ENCODE measurements at places on chromosomes 3 and 15.

DNA sequence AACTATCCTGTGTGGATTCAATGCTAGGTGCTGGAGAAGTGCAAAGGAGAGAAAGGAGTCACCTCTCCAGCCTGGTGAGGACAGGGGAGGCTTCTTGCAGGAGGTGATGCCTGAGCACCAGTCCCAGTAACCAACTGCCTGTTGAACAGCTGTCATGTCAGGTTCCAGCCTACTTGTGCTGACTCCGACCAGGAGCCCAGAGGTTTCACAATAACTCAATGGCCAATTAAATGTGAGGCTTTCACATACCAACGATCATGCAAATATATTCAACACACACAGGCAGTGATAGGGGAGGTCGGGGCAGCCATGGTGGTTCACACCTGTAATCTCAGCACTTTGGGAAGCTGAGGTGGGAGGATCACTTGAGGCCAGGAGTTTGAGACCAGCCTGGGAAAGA, 7.7 kb downstream of the SORD start:
- DNase-seq, result no peak
- no peak overlapping the region for H3K27ac ChIP-seq
- no peak overlapping the region for H3K4me3 ChIP-seq
- no peaks in the 10 kb centered on the region for H3K27me3 ChIP-seq
- H3K4me1 ChIP-seq, result no peaks in the 10 kb centered on the region
- H3K36me3 ChIP-seq, result no peaks in the 10 kb centered on the region

DNA sequence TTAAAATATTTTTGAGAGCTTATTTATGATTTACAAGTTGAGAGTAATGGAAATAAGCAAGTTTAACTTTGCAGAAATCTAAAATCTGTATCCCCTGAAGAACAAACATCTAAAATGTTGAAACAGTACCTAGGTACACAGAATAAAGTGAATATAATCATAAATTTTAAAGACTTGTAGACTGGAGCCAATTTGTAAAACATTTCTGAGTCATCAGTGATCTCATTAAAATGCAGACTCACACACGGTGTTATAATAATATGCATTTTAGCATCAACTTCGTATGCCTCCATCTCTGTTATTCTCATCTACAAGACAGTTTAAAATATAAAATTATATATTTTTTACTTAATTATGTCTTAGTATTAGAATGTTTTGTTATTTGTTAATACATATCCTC, 399.5 kb upstream of the GOLIM4 start:
- H3K4me1 ChIP-seq, result no peaks in the 10 kb centered on the region
- no peaks in the 10 kb centered on the region for H3K36me3 ChIP-seq
- no peaks in the 10 kb centered on the region for H3K27me3 ChIP-seq
- H3K27ac ChIP-seq, result no peak overlapping the region
- no peak overlapping the region for H3K4me3 ChIP-seq

DNA sequence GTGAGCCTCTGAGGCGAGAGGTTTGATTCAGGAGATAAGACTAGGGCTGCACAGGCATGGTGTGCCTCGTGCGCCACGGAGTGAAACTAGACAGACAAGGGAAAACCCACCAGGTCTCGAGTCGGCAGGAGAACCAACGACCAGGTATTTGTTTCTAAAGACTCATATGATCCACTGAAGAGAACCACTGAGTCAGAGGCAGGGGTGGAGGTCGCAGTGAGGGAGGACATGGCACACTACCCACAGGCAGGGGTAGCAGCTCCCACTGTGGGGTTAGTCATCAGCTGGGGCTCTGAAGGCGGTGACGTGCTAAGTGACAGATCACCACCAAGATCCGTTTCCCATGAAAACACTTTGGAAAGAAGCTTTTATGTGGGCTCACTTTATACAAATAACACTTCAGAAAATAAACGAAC, 45.7 kb downstream of the CHSY1 start:
- no peak overlapping the region for H3K27ac ChIP-seq
- H3K4me3 ChIP-seq, result peak overlapping the region; percentile 35
- peaks cover 17% of the 10 kb centered on the region for H3K4me1 ChIP-seq
- peak; percentile 61 for DNase-seq

DNA sequence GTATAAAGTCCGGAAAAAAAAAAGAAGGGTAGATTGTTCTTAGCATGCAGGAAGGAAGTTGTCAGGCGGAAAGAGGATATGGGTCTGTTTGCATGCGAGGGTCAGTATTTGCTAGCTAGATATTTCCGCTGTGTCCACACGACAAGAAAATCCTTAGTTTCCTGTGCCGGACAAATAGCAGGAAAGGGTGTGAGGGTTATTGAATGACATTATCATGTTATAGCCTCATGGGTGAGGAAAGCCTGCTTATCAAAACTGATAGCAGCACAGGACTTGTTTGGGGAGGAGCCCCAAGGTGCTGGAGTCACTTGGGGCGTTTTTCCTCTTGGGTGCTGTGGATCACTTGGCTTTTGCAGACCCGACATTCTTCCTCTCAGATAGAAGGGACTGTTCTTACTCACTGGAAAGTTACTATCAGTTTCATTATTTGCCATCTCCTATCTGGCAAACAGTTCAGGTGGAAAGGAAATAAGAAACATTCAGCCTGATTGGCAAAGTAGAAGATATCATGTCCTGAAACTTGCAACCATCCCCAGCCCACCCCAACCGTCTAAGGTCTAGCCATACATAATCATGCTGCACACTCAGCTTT, 127.2 kb upstream of the DPH6 start:
- no peak overlapping the region for H3K27ac ChIP-seq
- DNase-seq, result no peak
- no peaks in the 10 kb centered on the region for H3K4me1 ChIP-seq
- H3K27me3 ChIP-seq, result peaks cover 4% of the 10 kb centered on the region
- H3K4me3 ChIP-seq, result peak overlapping the region; percentile 31

DNA sequence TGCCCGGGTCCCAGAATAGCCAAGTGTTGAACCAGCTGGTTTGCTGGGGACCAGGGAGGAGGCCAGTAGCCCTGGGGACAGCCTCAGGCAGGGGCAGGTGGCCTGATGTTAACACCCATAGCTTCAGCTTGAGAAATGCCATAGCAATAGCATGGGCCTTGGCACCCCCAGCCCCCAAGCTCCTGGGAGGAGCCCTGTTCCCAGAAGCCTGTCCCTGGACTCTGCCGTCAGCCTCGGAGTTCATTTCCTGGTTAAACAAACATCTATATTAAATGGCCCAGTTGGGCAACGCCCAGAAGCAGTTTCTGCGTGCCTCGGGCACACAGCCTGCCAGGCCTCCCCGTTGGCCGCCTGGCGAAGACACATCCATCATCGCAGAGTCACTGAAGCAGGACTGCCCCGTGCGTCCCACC, 58.2 kb downstream of the FGD5 start:
- H3K36me3 ChIP-seq, result no peaks in the 10 kb centered on the region
- DNase-seq, result no peak
- no peaks in the 10 kb centered on the region for H3K27me3 ChIP-seq
- H3K4me3 ChIP-seq, result no peak overlapping the region
- no peak overlapping the region for H3K27ac ChIP-seq

DNA sequence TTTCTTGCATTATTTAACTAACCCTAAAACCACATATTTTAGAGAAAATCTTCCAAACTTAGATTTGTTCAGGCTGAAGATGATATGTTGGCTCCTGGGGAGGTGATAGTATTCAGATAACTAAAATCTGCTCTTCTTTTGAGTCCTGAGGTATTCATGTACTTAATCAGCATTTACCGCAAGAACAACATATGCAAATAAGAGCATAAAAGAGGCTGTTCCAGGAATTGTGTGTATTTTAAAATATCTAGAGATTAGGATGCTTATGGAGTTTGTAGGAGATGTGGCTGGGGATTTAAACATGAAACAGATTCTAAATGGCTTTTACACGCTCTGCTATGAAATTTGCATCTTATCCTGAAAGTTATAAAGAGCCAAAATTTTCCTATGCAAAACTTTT, 298.2 kb downstream of the EPHA3 start:
- DNase-seq, result no peak
- H3K4me3 ChIP-seq, result no peak overlapping the region
- H3K27me3 ChIP-seq, result no peaks in the 10 kb centered on the region
- no peak overlapping the region for H3K27ac ChIP-seq
- no peaks in the 10 kb centered on the region for H3K36me3 ChIP-seq

GRCh38 chr3:195410546-195410945, 32.3 kb downstream of the ACAP2 start:
- H3K36me3 ChIP-seq, result peaks cover 4% of the 10 kb centered on the region
- H3K4me3 ChIP-seq, result no peak overlapping the region
- DNase-seq, result no peak
- H3K4me1 ChIP-seq, result peaks cover 6% of the 10 kb centered on the region

DNA sequence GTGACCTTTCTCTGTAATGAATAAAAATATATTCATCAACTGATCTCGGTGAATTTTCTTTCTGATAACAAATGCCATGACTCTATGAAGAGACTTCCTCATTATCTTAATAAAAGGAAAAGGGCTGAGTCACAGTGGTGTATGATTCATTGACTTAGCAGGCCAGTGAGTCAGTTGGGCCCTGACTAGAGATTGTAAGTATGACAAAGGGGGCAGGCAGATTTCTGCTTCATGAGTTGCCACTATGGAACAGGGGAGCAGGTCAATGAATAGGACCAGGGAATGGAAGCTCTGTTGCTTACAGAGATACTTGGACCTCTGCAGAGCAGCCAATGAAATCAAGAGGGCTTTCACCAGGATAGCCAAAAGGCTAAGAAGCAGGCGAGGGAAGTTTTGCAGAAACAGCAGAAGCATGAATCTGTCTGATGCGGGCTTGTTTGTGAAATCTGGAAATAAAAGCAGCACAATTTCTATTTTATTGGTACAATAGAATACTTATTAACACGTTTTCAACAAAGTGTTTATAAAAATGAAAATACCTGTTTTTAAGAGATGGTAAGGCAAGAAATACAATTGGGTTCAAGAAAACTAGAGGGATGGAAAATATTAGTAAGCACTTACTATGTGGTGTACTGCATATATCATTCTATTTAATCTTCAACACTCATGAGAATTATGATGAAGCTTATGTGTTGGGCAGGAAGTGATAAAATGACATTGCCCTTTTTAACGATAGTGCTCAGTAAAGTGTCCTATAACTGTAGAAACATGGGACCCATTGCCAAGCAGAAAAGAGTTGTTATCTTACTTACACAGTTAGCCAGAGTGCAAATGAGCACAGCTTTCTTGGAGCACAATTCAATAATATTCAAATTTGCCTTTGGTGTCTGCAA, 169.8 kb upstream of the MYRIP start:
- H3K4me3 ChIP-seq, result no peak overlapping the region
- no peaks in the 10 kb centered on the region for H3K4me1 ChIP-seq
- DNase-seq, result peak; percentile 53
- no peak overlapping the region for H3K27ac ChIP-seq

DNA sequence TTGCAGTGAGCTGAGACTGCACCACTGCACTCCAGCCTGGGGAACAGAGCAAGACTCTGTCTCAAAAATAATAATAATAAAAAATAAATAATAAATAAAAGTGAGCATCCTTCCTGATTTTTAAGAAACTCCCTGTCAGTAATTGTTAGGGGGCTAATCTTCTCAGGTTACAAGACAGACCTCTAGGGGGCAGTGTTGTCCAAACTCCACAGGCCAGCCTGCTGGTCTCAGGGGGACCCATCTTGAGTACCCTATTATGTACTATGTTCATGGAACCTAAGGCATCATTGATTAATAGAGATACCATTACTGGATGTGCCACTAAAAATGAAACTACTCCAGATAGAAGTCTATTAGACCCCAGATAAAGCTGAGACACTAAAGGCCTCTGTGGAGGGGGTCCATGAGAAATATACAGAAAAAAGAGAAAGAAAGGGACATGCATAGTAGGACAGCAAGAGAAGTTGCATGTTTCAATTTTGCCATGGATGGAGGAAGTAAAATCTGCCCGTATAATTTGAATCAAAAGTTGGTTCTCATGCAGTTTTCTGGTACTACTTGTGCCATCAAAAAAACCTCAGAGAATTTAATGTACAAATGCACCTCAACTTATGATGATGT, 85.5 kb upstream of the CDV3 start:
- H3K36me3 ChIP-seq, result no peaks in the 10 kb centered on the region
- peak; percentile 38 for DNase-seq
- H3K4me3 ChIP-seq, result no peak overlapping the region

DNA sequence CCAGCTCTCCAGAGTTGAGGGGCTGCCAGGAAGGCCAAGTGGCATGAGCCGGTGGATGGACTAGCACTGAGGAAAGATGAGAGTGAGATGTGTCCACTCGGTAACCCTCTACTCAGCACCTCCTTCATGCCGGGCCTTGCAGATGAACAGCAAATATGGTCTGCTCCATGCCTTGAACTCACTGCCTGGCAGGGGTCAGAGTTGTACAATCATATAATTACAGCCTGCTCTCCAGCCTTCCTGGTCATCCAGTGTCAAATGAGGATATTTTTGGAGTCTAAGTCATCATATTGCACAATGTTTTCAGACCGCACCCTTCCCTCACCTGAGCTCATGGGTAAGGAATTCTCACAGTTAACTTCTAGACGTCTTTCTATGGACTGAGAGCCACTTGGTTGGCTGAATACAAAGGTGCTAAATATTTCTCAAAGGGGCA, 4.9 kb downstream of the MGLL start:
- no peak overlapping the region for H3K27ac ChIP-seq
- H3K27me3 ChIP-seq, result peaks cover 33% of the 10 kb centered on the region
- no peaks in the 10 kb centered on the region for H3K36me3 ChIP-seq
- H3K4me1 ChIP-seq, result peaks cover 4% of the 10 kb centered on the region
- no peak overlapping the region for H3K4me3 ChIP-seq
- DNase-seq, result no peak

DNA sequence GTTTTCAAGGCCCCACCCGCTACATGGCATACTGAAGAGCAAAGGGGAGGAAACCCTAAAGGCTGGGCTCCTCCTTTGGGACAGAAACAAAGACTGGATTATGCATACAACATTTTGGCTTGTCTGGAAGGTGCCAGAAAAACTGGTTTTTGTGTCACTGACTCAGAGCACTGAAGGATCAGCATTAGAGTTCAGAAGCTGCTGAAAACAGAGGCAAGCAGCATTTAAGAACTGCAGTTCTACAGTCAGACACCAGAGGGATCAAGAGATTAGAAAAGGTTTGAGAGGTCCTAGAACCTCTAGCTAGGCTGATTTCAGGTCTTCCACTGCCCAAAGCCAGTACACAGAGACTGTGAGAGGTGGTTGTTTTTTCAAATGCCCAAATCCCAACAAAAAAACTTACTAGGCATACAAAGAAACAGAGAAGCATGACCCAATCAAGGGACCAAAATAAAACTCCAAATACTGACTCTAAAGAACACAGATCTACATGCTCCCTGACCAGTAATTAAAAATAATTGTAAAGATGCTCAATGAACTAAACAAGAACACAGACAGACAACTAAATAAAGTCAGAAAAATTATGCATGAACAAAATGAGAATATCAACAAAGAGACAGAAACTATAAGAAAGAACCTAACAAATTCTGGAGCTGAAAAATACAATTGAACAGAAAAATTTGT, 91.2 kb downstream of the SENP2 start:
- no peak overlapping the region for H3K27ac ChIP-seq
- no peaks in the 10 kb centered on the region for H3K36me3 ChIP-seq
- no peak overlapping the region for H3K4me3 ChIP-seq
- DNase-seq, result no peak
- H3K27me3 ChIP-seq, result no peaks in the 10 kb centered on the region
